ENCODE measurements at places on chromosomes 1 and 21.

DNA sequence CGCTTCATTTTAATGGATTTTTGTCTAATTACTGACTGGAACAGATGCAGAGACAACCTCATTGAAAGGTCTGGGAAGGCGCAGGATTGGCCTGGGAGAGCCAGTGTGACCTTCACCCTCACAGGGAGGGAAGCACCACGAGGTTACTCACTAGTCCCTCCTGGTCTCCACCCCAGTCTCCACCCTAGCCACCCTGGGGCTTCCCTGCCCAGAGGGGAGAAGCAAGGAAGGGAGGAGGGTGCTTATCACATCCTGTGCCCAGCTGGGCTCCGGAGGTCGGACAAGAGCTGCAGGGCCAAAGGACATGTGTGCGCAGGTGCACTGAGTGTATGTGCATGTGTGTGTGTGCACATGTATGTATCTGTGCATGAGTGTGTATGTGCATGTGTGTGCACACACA, 220.1 kb upstream of the VAMP3 start:
- DNase-seq, result no peak

- DNase-seq, result no peak
Observed at GRCh38 chr1:200535605-200536004, 84.9 kb downstream of the KIF14 start.

- no peak for DNase-seq
Observed at GRCh38 chr1:81876901-81877733, 76.4 kb downstream of the ADGRL2 start.

DNA sequence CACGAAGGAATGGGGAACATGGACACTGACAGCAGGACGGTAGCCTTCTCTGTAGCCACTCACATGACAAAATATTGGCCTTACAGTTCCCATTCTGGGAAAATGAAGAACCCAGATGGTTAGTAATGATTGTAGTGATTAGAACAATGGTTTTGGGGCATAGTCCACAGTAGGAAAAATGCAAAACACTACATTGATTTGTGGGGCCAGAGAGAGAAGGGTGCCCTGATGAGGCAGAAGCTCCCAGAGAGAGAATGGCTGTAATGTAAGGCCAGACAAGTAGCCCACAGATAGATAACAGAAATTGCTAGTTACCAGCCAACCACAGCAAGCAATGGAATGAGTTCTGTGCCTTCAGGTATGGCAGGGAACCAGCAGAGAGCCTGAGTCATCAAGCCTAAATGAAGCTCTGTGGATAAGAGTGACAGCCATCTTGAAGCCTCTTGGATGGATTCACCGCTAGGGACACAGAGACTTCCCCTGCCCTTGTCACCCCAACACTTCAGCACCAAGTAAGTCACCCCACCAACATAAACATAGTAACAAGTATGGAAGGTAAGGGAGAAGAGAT, 206.1 kb downstream of the BACH1 start:
- DNase-seq, result no peak

- no peak for DNase-seq
Observed at GRCh38 chr21:46211786-46212720, 16.5 kb downstream of the LSS start.

DNA sequence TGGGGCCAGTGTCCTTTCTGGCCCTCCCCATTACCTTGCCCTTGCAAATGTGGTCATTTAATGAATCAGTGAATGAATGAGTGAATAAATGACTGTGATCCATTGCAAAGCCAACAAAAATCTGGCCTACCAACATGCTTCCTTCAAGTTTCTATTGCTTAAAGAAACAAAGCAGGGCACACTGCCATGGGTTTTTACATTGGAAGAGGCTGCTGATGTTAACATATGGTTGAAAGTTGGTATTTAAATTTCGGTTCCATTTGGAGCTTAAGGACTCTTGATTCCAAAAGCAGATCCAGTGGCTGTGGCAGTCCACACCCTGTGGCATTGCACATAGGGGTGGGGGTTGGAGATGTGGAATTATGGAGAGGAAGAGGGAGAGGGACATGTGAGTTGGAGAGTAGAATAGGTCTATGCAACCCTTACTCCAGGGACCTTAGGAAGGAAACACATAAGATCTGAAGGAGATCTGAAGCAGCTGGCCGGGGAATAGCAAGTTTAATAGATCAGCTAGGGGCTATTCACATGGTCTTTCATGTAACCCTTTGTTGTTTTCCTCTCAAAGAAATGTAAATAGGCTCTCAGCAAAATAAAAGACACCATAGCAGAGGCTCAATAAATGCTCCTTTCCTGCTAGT, 7.2 kb downstream of the ABCA4 start:
- no peak for DNase-seq

DNA sequence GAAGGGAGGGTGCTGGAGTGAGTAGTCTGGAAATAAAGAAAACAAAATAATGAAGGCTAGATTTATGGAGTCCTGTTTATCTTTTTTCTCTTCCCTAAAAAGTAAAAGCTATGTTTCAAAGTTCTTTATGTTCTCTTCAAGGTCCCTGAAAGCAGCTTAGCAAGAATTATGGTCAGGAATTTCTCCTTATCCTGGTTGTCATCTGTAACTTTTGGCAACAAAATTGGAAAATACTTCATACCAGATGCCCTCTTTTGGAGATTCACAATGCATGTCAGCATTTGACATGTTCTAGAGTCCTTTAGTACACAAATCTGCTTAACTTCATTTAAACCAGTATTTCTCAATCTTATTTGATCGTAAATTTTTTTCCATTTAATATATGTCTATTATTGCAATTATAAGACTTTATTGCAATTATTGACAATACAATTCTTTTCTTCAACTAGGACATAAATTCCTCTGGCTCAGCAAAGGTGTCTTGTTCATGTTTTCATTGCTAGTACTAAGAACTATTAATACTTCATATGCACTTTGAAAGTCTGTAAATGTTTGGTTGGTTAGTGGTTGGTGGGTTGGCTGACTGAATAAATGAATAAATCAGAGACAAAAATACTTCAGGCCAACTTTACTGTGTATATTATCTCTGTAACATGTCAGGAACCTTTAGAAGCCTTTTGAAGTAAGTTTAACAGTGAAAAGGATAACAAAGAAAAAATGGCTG, 101.5 kb downstream of the ATP1B1 start:
- no peak for DNase-seq

DNA sequence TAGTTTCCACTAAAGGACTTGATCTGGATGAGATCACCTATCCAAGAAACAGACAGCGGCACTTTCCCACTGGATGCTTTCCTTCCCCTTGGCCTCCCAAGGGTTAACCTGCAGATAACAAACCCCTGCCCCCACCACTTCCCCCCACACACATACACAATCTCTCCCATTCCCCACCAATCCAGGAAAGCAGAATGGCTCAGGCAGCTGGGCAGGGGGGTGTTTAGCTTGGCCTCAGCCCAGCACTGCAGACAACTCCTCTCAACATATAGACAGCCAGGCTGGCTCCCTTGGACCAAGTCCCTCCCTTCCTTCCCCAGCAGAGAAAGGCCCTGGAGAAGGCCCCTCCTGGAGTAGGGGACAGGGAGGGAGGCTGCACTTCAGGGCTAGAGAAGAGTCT, 24.6 kb downstream of the PLEKHA6 start:
- DNase-seq, result no peak

DNA sequence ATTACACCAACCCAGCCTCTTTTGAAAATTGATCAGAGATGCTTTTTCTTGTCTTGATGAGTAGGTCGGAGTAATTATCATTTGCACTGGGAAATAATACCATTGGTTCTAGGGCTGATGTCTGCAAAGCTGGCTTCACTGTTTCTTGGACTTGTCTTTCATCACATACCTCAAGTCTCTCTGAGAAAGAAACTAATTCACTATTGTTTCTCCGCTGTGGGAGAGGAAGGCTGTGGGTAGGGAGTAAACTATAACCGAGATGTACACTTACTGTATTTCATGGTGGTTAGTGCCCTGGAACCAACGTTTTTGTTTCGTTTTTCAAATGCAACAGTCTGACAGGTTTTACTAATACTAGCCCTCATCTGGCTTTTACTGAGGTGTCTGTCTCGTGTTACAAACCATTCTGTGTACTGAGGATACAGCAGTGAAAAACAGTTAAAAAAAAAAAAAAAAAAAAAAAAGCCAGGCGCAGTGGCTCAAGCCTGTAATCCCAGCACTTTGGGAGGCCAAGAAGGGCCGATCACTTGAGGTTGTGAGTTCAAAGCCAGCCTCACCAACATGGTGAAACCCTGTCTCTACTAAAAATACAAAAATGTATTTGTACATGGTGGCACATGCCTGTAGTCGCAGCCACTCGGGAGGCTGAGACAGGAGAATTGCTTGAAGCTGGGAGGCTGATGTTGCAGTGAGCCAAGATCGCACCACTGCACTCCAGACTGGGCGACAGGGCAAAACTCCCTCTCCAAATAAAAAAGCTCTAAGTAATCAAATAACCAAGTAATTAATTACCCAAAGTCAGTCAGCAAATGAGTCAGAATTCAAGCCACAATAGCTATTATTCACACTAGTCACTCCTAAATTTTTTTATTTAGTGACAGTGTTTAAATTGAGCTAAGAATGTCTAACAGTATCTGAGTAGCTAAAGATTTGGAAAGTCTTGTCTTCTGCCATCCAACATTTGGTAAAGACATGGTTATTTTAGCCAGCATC, 23.3 kb downstream of the TOMM20 start:
- DNase-seq, result no peak

DNA sequence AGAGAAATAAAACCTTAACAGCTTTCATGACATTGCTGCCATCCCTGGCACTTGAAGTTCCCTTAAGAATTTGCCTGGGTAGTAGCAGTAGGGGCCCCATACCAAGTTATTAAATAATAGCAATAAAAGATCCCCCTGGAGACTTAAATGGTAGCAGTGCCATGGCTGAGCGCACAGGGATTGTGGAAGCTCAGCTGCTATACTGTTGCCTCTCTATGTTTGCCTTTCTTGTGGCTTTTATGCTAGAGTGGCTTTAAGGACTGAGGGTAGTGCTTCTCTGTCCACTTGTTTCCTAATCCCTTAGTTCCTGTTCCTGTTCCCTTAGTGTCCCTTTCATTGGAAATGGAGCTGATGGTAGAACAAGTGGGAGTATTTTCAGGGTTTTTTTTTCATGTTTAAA, 42.1 kb downstream of the NCF2 start:
- DNase-seq, result no peak

Measured in stimulated activated CD8-positive, alpha-beta memory T cell treated with anti-CD3 and anti-CD28 coated beads, Interleukin-7, amount 100 ng/mL, for 4 hours (primary cell).